ENCODE measurements at places on chromosomes 11 and 22. TPM values are rescaled to one million over a fixed set of nuclear protein-coding genes. Genes with fewer than 3 reads are reported as not detected.
A peak's percentile ranks its signal among the peaks of the same experiment; 100 is the strongest.

The KREMEN1 gene
- 13.9 TPM for polyA plus RNA-seq

DNA sequence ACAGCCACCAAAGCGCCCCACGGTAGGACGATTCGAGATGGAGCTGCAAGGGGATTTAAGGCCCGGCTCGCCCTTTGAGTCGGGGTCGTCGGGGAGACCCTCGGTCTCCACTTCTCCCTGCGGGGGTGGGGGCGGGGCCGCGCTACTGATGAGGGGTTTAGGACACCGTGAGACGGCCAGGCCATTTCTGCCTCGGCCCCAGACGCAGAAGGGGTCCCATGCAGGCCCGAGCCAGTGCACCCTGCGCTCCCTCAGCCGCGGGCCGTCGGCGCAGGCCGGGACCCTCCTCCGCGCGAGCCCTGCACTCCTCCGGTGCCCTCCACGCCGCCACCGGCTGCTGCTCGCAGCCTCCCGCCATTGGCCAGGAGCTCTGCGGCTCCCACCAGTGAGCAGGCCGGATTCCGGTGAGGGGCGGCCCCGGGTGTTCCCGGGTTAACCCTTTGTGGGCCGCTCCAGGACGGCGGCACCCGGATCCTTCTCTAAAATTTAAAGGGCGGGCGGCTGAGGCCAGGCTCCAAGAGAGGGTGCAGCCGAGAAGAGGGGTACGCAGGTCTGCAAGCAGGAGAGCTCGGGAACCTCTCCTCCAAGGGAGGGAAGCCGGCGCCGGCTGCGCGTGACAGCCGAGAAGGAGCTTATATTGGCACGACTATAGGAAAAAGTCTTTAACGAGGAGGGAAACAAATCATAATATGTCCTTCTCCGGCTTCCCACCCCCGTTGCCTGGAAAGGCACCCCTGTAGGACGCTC is 18.0 kb downstream of the CREB3L1 start:
- peak; percentile 89 for DNase-seq

DNA sequence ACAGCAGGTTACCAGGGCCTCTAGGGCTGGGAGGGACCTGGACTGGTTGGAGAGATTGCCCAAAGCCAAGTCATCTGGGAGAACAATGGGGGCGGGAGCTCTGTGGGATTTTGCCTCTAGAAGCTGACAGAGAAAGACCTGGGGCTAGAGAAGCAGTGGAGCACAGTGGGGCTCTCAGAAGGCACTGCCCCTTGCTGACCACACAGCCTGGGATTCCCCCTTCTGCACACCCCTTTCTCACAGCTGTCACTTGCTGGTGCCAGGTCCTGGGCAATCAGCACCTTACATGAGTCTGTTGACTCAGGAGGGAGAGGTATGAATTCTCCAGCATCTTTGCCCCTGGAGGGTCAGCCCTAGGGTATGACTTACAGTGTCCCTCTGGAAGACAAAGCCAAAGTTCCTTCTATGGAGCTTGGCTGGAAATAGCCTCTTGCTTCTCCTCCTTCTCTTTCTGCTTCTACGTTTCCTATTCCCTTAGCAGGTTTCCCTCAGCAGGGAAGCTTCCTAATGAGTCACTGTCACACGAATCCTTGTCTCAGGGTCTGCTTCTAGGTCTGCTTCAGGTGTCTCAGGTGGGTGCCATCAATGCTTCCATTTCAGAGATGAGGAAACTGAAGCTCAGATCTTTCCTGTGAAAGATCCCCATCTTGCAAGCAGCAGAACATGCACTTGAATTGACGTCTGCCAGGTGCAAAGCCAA is 27.0 kb downstream of the GDPD5 start:
- no peak for DNase-seq

DNA sequence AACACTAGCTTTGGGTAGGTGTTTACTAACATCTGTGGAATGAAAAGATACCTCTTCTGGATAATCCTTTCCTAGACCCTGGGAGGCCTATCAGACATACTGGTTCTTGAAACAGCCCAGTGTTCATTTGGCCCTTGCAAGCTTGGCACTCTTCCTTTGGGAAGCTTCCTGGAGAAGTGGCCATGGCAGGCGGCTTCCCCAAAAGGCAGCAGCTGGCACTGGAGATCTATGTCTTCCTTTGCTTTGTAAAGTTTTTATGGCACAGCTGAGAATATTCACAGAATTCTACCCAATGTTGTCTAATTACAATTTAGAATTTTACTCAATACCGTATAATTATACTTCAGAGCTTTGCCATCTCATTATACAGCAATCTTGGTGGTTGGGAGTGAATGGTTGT is 199.2 kb upstream of the C11orf87 start:
- DNase-seq, result no peak

The OR52N4 gene
- not detected for polyA plus RNA-seq

- DNase-seq, result no peak
These were observed 28.4 kb upstream of the PPP6R3 start for GRCh38 chr11:68431984-68432645.

DNA sequence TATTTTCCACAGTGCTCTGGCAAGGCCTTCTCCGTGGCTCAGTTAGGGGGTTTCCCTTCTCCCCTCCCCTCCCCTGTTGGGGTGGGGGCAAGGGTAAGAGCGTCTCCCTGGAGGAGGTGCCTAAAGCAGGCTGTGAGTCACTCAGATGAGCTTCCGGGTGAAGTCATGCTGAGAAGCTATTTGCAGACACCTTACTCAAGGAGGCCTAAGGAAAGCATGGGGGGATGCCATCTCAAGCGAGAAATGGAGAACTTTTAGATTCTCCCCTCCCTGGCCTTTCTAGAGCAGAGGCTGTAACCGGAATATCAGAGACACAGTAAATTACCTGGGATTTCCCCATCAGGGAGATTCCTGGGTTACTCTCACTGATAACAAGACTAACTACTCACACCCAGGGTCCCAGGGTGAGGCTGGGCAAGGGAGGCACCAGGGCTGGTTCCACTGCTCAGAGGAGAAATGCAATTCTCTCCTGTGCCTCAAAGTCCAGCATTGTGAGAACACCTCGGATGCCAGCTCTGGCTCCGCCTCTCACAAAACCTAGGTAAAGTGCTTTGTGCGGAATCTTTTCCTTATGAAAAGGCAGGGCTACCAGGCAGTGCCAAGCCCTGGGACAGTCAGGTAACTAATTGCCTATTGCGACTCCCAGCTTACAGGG is 123.6 kb downstream of the ABTB2 start:
- no peak for DNase-seq

The OR8G5 gene
- polyA plus RNA-seq, result not detected

The NRIP3 gene
- 2.1 TPM for polyA plus RNA-seq

The GDPD4 gene
- polyA plus RNA-seq, result not detected

The SAA4 gene
- polyA plus RNA-seq, result not detected

GRCh38 chr11:47328449-47329390 is 23.8 kb downstream of the MYBPC3 start:
- DNase-seq, result no peak

- DNase-seq, result no peak
These were observed 34.2 kb upstream of the LDLRAD3 start for GRCh38 chr11:35909511-35910265.

The ZNF214 gene
- polyA plus RNA-seq, result 0.90 TPM

The PKNOX2 gene
- 8.8 TPM for polyA plus RNA-seq

GRCh38 chr11:86247608-86248007 is 3.1 kb downstream of the EED start:
- DNase-seq, result no peak

- DNase-seq, result no peak
These were observed 19.7 kb downstream of the RAB30 start for GRCh38 chr11:83051760-83052671.

GRCh38 chr11:58301576-58301975 is 33.5 kb upstream of the OR10W1 start:
- no peak for DNase-seq

- DNase-seq, result no peak
These were observed 59.2 kb upstream of the CLPB start for GRCh38 chr11:72493426-72494108.

GRCh38 chr22:37032535-37033460 is 13.3 kb downstream of the MPST start:
- peak; percentile 50 for DNase-seq

- DNase-seq, result peak; percentile 62
These were observed at the start of gene MICAL3 for GRCh38 chr22:18024276-18024939. TSS of gene MICAL3 (minus strand) at chr22:18024561. CDS start at chr22:17906812, 117,749 bp downstream.

GRCh38 chr11:94297985-94298576 is 6.3 kb upstream of the IZUMO1R start:
- DNase-seq, result no peak

DNA sequence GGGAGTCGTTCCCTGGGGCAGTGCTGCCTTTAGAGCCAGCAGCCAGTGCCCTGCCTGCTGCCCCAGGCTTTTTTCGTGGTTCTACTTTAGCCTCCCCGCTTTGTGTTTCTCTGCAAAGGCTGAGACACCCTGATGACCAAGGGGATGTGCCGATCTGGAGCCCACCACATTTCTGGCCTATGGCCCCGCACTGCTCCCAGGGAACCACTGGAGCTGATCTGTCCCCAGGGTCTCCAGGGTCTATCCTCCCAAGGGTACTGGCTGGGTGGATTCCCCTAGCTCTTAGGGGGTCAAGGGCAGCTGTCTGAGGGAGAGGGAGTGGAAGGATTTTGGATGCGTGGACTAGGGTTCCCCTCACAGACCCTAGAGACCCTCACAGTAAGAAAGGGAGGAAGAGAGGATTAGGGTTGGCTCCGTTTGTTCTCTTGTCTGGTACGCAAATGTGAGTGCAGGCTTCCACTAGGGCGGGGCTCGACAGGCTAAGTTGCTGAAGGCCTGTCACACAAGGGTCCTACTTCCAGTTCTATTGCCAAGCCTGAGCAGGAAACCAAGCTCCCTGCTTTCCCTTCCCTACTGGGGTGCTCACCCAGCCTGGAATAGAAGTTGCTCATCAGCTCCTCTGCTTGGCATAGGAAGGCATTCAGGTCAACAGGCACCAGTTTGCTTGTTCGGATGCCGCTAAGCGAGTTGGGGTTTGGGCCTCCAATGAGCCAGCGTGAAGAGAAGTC is 19.3 kb downstream of the TREH start:
- DNase-seq, result no peak

- no peak for DNase-seq
These were observed 11.6 kb downstream of the IGSF22 start for GRCh38 chr11:18714443-18714780.

- DNase-seq, result no peak
These were observed 154.1 kb downstream of the ENTHD1 start for GRCh38 chr22:39739338-39740027.

DNA sequence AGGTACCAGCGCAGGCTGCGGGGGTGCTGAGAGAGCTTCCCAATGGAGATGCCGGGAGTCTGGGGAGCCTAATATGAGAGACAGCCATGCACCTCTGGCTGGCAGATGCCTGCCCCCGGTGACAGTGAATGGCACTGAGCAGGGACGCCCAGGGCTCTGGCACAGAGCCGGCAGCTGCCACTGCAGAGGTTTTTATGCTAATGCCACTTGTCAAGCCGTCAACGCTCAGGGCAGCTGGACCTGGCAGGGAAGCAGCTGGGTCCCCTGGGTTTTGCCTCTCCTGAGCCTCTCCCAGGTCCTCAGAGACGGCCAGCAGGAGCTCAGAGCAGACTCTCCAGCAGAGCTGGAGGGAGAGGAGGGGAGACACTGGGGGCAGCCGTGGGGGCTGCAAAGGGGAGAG is 573.6 kb downstream of the BUD13 start:
- no peak for DNase-seq

The FAM180B gene
- polyA plus RNA-seq, result 0.51 TPM

DNA sequence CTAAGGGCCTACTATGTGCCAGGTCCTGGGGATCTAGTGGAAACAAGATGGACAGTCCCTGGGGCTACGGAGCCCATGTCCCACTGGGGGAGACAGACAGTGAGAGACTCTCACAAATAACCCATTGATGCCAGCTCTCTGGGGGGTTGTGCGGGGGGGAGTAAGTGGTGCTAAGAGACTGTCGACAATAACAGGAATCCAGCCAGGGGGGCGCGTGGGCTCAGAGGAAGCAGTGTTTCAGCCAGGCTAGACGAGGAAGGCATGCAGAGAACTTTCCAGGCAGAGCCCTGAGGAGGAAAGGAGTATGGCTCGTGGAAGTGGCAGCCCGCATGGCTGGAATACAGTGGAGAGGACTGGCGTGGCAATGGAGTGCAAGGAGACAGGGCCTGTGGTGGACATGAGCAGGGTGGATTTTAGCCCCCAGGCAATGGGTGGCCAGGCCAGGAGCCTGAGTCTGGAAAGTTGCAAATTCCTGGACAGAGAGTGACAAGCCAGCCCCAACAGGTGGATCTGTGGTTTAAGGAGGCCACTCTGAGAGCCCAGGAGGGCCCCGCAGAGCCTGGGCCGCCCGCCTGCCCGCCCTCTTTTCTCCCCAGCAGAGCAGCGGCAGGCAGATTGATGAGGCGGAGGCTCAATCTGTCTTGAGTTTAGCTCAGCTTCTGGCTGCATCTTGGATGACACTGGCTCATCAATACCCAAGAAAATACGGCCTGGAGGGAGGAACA is 40.0 kb upstream of the TCF20 start:
- no peak for DNase-seq

The SLC22A25 gene
- not detected for polyA plus RNA-seq

DNA sequence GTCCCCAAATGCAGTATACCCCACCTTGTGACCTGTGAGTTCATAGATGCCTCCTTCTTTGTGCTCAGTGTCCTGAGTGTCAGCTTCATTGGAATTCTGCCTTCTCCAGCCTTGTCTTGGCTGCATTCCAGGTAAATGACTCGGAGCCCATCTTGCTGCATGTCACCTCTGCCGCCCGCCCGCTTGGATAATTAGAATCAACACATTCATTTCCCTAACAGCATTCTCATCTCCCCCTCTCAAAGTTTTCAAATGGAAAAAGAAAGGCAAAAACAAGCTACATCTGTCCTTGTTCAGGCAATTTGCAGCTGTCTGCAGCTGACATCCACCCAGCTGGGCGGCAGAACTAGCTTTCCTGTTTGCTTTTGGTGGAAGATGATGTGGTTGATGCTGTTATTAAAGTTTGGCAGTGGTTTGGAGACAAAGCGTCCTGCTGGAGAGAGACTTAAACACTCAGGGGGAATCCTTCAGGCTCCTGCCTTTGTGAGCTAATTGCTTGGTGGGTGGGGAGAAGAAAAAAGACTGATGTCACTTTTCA is 198.8 kb upstream of the SEZ6L start:
- DNase-seq, result peak; percentile 22

The OR52I1 gene
- polyA plus RNA-seq, result not detected

GRCh38 chr22:50576070-50576469 is 2.2 kb downstream of the CPT1B start:
- DNase-seq, result no peak

The RNASEH2C gene
- polyA plus RNA-seq, result 62.3 TPM

DNA sequence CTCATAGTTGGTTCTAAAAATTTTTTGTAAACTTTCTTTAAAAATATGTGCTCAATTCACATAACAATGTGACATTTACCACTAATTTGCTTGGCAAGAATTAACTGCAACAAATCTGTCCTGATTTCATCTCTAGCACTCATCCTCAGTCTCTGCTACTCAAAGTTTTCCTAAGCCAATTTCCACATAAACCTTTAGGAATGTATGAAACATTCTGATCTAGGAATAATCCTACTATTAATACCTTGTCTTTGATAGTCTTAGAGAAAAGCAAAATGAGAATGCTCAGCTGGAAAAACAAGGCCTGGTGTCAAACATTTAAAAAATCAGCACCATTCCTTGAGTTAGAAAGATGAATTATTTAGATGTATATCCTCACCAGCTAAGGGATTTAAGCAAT is 114.3 kb downstream of the CD44 start:
- no peak for DNase-seq

The DRD2 gene
- polyA plus RNA-seq, result 0.18 TPM

All from psoas muscle (tissue), 8 donors.